Foreskin fibroblast (primary cell): ENCODE measurements at places on chromosomes 4 and X.

- no peak for DNase-seq
These were observed 109.0 kb downstream of the RPS6KA6 start for GRCh38 chrX:84078991-84079390.

DNA sequence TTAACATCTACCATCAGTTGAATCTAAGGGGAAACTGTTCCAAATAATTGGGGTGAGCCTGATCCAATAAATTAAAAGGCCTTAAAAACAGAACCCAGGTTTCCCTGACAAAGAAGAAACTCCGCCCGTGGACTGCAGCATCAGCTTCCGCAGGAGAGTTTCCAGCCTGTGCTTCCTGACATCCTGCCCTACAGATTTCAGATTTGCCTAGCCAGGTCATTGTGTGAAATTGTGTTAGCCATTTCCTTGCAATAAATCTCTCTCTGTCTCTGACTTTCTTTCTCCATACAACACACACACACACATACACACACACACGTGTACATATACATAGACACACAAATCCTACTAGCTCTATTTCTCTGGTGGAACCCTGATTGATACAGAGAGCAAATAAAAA is 48.3 kb upstream of the LCORL start:
- no peak for DNase-seq

- no peak for DNase-seq
These were observed 278.7 kb downstream of the RCHY1 start for GRCh38 chr4:75235359-75235951.

- no peak for DNase-seq
These were observed 112.3 kb upstream of the GALNT7 start for GRCh38 chr4:173056271-173056670.

DNA sequence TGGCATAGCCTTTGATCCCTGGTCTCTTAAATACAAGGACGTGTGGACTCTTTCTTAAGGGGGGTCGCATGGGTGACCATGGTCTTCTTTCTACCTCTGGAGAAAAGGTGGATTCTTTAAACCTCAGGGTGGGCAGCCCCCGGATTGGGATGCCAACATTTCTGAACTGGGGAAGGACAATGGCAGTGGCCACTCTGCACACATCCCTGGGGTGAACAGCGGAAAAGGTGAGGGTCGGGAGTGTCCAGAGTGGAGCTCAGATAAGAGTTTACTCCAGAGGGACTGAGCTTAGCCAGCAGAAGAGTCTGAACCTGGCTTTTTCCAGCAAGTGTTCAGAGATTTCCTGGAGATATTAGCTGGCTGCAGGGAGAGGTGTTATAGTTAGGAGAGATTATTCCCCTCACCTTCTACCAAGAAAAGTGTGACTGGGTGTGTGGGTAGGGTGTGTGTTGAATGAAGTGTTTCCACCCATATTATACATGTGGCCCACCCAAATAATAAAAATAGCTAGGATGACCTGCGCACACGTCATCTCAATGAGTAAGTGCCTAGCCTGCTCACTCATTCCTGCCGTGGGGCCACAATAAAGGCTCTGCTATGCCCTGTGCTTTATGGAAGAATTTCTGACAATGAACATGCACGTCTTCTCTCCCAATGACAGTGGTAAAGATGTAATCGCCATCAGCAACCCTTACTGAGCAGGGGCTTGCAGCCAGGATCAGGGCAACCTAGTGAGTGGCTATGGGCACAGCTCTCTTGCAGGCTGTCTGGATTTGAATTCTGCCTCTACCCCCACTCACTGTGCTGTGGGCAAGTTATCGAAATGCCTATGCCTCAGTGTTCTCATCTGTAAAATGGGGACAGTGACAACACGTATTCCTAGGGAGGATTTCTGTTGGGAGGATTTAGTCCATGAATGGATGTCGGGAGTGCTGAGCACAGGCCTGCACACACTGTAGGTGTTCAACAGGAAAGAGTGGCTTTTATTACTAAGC is 76.6 kb downstream of the SLC2A9 start:
- DNase-seq, result no peak
